ENCODE measurements at places on chromosomes 4 and X.

DNA sequence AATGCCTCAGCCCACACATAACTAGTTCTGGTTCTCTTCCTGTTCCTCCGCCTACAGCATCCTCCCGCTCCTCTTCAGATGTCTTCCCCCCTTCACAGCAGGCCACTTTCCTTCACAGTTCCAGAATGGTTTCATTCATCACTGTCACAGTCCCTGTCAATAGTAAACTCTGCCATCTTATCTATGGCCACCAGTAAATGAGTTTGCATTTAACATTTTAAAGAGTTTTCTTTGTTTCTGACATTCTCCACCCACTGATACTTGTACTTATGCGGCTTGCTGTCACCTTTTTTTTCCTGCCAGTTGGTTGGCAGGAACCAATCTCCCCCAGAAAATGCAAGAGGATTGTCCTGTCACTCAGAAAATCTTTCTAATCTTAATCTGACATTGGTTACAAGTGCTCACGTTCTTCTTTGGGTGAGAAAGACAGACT is 114.1 kb downstream of the GLUD2 start:
- no peak for DNase-seq

DNA sequence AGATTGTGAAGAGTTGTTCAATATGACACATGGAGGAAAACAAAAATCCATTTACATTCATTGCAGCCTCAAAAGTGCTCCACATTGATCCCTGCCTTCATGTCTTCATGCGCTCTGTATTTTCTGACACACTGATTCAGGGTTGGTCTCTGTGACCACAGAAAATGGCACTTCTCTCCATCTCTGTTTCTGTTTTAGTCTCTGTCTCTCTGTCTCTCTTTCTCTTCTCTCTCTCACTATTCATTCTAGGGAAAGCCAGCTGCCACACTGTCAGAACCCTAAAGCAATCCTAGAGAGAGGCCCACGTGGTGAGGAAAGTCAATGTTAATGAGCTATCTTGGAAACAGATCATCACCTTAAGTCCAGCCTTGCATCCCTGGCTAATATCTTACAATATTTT is 2238.4 kb downstream of the PCDH7 start:
- DNase-seq = no peak

DNA sequence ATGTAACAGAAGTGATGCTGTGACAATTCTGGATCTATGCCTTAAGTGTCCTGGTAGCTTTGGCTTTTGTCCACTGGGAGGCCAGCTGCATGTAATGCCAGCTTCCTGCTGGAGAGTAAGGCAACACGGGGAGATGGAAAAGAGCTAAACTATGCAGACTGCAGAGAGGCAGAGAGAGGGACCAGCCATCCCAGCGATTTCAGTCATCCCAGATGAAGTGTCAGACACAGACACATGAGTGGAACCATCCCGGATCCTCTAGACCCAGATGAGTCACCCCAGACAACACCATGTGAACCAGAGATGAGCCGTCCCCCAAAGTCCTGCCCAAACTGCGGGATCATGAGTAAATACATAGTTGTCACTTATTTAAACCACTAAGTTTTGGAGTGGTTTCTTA is 14.6 kb downstream of the SRPX start:
- DNase-seq = no peak

GRCh38 chr4:128166982-128167381 is 105.9 kb downstream of the LARP1B start:
- DNase-seq = no peak

DNA sequence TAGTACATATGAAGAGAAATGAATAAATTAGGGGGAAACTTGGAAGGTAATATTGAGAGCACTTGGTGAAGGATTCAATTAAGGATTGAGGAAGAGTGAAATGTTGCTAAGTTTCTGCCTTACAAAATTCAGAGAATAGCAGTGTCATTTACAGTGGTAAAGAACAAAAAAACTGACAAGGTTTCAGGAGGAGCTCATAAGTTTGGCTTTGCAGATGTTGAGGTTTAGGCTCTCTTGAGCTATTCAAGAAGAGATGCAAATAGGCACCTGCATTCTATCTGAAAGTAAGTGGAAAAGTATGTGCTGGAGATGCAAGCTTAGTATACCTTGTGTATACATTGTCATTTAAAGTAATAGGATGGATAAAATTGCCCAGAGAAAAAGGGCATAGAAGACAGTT is 22.3 kb upstream of the EMCN start:
- DNase-seq = no peak

Measured in KG1 (cell line).